Suppressor macrophage (primary cell): ENCODE measurements at places on chromosomes 11 and 22.

DNA sequence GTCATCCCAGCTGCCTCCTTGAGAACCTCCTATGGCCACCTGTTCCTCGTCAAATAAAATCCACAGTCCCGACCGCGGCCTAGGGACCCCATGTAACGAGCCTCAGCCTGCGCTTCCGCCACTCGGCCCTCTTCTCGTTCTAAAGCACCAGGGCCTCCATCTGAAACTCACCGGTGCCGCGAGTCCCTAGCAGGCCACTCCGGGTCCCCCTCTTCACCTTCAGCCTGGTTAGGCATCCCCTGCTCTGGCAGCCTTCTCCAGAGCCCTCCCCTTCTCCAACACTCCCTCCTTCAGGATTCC is 2.4 kb upstream of the SSTR3 start:
- DNase-seq, result no peak

DNA sequence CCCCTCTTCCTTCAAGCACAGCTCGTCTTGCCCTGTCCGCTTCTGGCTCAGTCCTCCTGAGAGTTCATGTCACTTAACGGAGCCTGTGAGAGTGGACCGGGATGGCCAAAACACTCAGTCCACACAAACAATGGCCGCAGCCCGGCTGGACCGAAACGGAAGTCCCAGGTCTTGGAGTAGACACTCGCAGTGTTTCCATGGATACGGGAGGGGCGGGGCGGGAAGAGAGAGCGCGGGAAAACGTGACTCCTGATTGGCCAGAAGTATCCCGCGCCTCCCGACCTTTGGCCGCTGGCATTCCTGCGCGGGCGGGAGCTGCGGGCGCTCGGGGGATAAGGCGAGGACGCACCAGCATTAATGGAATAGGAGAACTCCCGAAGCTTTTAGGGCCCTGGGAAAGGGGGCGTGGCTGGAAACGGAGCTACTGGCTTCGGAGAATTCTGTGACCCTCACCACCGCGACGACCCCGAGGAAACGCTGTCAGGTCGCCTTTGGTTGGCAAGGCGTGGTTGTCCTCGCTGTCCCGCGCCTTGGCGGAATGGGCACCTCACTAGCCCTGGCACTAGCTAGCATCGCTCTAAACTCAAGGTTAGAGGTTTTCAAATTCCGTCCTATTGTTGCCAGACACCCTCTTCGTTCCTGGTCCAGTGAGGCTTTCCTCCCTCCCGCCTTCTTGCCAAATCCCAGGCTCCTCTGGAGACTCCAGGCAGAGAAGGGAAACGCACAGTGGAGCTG is at the start of the genes NLRP14 and ZNF214:
TSS of gene NLRP14 (plus strand) at position 297 of the 735 bp plus-strand sequence. CDS start 18,108 bp downstream, outside the sequence.
TSS of gene ZNF214 (minus strand) at position 164 of the 735 bp plus-strand sequence. CDS start 17,511 bp downstream, outside the sequence.
- peak; percentile 70 for DNase-seq

- no peak for DNase-seq
Measured at GRCh38 chr22:46394622-46395021, 59.1 kb downstream of the TRMU start.

GRCh38 chr11:131839326-131839725 is 468.9 kb downstream of the NTM start:
- DNase-seq, result no peak

DNA sequence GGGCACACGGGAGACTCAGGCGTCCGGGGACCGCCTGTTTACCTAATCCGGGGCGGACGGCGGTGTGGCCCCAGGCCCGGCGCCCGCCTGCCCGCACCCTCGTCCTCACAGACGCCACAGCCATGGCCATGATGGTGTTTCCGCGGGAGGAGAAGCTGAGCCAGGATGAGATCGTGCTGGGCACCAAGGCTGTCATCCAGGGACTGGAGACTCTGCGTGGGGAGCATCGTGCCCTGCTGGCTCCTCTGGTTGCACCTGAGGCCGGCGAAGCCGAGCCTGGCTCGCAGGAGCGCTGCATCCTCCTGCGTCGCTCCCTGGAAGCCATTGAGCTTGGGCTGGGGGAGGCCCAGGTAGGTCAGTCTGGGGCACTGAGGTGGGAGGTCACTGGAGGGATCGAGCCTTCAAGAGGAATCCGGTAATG is 10.0 kb upstream of the RAB1B start:
- DNase-seq, result no peak

GRCh38 chr11:86571273-86571948 is 101.0 kb downstream of the ME3 start:
- DNase-seq, result no peak

- peak; percentile 93 for DNase-seq
Measured at GRCh38 chr22:19844377-19845053, 10.2 kb downstream of the GNB1L start.
